Activated naive CD8-positive, alpha-beta T cell treated with anti-CD3 and anti-CD28 coated beads, Interleukin-2, amount 10 ng/mL, durations not matched to agents 7 days and 5 days (primary cell): ENCODE measurements at places on chromosomes 7 and 10. TPM values are rescaled to one million over a fixed set of nuclear protein-coding genes. Genes with fewer than 3 reads are reported as not detected.

- H3K36me3 ChIP-seq, result no peaks in the 10 kb centered on the region
- H3K27me3 ChIP-seq, result no peaks in the 10 kb centered on the region
- no peak for DNase-seq
- no peaks in the 10 kb centered on the region for H3K4me1 ChIP-seq
Observed at GRCh38 chr7:85226361-85227085, 39.7 kb upstream of the SEMA3D start.

DNA sequence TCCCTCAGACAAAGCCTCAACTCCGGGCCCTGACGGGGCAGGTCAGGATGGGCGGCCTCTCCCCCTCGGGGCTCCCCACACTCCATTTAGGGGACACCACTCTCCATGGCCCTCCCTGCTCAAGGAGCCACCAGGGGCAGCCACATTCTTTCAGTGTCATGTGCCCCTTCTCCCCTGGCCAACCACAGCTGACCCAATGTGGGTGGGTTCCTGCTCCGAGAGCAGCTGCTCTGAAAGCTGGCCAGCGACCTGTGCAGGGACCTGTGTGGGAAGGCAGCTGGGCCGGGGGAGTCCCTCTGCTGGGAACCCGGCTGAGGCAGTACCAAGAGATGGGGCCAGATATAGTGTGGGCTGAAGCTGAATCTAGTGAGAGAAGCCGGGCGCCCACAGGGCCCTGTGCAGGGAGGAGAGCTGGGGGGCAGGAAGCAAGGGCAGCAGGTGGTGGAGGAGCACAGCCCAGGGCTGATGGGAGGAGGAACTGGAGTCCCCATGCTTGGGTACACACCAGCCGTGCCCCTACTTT is 40.6 kb upstream of the NPFFR1 start:
- peak; percentile 55 for DNase-seq
- H3K4me3 ChIP-seq, result peak overlapping the region; percentile 37
- H3K36me3 ChIP-seq, result peaks cover 4% of the 10 kb centered on the region
- peaks cover 36% of the 10 kb centered on the region for H3K4me1 ChIP-seq
- H3K27me3 ChIP-seq, result no peaks in the 10 kb centered on the region
- peak overlapping the region; percentile 96 for H3K27ac ChIP-seq

PTER gene
- 21.3 TPM for total RNA-seq

DNA sequence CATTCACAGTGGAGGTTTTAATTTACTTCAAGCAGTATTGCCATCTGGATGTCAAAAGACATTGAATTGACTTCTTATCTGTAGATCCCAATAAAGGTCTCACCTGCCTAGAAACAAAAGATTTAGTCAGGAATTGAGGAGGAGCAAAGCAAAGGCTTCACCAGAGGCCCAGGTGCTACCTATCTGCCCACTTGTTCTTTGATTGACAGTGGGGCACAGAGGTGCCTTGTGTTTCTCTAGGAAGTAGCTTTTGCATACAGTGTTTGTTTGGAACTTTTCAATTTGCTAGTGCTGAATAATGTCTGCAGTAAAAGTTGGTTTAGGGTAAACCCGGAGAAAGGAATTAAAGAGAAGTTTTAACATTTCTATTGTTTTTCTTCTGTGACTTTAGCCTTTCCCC is 40.4 kb downstream of the AUTS2 start:
- no peak overlapping the region for H3K27ac ChIP-seq
- no peak overlapping the region for H3K4me3 ChIP-seq
- no peaks in the 10 kb centered on the region for H3K4me1 ChIP-seq
- no peaks in the 10 kb centered on the region for H3K36me3 ChIP-seq
- peaks cover 3% of the 10 kb centered on the region for H3K27me3 ChIP-seq

DNA sequence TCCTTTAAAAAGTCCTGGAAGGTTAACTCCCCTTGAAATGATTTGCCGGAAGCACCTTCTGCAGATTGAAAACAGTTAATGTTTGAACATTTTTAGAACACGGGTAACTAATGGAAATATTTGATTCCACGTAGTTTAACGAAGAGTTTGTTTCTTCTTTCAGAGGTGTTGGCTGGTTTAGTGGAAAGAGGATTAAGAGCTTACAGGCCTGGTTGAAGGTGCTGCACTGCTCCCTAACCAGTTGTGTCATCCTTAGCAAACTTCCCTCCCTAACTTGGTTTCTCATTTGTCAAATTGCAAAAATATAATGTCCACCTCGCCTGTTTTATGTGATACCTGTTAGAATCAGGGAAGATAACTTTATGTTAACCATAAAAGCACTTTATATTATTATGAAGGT is 243.0 kb upstream of the FZD8 start:
- no peaks in the 10 kb centered on the region for H3K36me3 ChIP-seq
- H3K4me1 ChIP-seq, result no peaks in the 10 kb centered on the region
- DNase-seq, result no peak
- no peak overlapping the region for H3K27ac ChIP-seq
- H3K4me3 ChIP-seq, result no peak overlapping the region

DNA sequence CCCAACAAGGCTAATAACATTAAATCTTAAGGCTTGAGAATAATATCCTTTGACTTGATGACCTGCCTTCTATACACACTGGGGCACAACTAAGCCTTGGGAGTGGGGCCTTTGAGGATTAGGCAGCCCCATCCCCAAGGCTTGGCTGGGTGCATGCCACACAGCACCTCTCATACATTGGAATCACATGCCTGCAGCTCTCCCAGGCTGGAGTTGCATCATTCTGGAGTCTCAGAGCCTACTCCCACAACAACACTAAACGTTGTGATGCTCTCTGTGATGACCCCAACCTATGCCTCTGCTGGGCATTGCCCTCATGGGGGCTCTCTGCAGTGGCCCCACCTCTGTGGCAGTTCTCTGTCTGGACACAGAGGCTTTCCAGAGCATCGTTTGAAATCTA is 31.9 kb upstream of the SGCE start:
- H3K27me3 ChIP-seq, result no peaks in the 10 kb centered on the region
- H3K36me3 ChIP-seq, result no peaks in the 10 kb centered on the region
- H3K27ac ChIP-seq, result no peak overlapping the region
- H3K4me1 ChIP-seq, result no peaks in the 10 kb centered on the region
- DNase-seq, result no peak

TNPO3 gene
- 43.9 TPM for total RNA-seq

DNA sequence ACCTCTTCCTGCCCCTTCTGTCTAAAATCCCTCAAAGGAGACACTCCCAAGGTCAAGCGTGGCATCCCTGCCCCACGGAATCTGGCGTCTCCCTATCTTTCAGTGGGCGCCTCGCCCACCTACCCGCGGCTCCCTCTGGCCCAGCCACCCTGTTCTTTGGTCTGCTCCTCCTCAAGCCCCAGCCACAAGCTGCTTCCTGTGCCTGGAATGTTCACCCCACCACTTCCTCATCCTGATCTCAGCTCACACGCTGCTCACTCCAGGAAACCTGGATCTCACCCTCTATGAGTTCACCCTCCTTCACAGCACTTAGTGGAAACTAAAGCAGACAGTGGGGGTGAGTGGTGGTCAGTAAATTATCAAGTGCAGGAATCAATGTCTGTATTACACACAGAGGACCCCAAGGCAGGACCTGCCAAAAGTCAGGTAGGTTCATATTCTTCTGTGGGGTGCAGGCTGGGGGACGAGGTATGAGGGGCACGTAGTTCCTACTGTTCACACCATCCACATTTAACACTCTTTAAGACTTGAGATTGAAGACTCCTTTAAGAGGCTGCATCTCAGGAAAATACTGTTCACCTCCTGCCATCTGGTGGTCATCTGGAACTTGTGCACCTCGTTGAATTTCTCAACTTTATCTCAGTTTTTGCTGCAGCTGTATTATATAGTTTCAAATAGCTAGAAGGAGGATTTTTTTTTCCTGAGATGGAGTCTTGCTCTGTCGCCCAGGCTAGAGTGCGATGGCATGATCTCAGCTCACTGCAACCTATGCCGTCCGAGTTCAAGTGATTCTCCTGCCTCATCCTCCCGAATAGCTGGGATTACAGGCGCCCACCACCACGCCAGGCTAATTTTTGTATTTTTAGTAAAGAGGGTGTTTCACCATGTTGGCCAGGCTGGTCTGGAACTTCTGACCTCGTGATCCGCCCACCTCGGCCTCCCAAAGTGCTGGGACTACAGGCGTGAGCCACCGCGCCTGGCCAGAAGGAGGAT is 166.6 kb downstream of the ARHGAP21 start:
- no peak overlapping the region for H3K4me3 ChIP-seq
- H3K36me3 ChIP-seq, result no peaks in the 10 kb centered on the region
- H3K27ac ChIP-seq, result no peak overlapping the region
- DNase-seq, result no peak
- peaks cover 4% of the 10 kb centered on the region for H3K4me1 ChIP-seq
- peaks cover 2% of the 10 kb centered on the region for H3K27me3 ChIP-seq

- no peaks in the 10 kb centered on the region for H3K4me1 ChIP-seq
- no peak overlapping the region for H3K4me3 ChIP-seq
- no peaks in the 10 kb centered on the region for H3K36me3 ChIP-seq
- H3K27me3 ChIP-seq, result no peaks in the 10 kb centered on the region
Observed at GRCh38 chr10:120969219-120969645, 118.1 kb downstream of the WDR11 start.

- H3K27ac ChIP-seq, result no peak overlapping the region
- H3K27me3 ChIP-seq, result no peaks in the 10 kb centered on the region
- no peak for DNase-seq
- peak overlapping the region; percentile 83 for H3K4me3 ChIP-seq
Observed at GRCh38 chr7:36775676-36776075, 51.4 kb upstream of the AOAH start.

- no peaks in the 10 kb centered on the region for H3K4me1 ChIP-seq
- no peaks in the 10 kb centered on the region for H3K36me3 ChIP-seq
- no peak overlapping the region for H3K27ac ChIP-seq
- peaks cover 2% of the 10 kb centered on the region for H3K27me3 ChIP-seq
Observed at GRCh38 chr10:105274556-105275070, 633.5 kb downstream of the SORCS3 start.

- DNase-seq, result no peak
- H3K27me3 ChIP-seq, result no peaks in the 10 kb centered on the region
- peaks cover 1% of the 10 kb centered on the region for H3K4me1 ChIP-seq
- no peak overlapping the region for H3K27ac ChIP-seq
Observed at GRCh38 chr7:141153231-141153630, 79.4 kb downstream of the TMEM178B start.

- H3K4me1 ChIP-seq, result peaks cover 4% of the 10 kb centered on the region
- peaks cover 18% of the 10 kb centered on the region for H3K36me3 ChIP-seq
- no peak overlapping the region for H3K4me3 ChIP-seq
- no peak for DNase-seq
- H3K27ac ChIP-seq, result no peak overlapping the region
Observed at GRCh38 chr7:33024189-33024757, 38.3 kb downstream of the NT5C3A start.

DNA sequence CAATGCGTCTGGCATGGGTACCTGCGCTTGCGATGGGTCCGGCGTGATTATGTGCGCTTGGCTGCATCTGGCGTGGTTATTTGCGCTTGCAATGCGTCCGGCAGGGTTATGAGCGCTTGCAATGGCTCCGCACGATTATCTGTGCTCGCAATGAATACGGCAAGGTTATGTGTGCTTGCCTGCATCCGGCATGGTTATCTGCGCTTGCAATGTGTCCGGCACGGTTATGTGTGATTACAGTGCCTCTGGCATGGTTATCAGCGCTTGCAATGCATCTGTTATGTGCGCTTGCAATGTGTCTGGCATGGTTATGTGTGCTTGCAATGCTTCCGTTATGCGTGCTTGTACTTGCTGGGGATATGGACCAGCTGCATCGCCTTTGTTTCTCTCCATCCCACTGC is 37.7 kb downstream of the RBAK start:
- no peaks in the 10 kb centered on the region for H3K4me1 ChIP-seq
- H3K27me3 ChIP-seq, result peaks cover 8% of the 10 kb centered on the region
- no peak overlapping the region for H3K4me3 ChIP-seq
- no peak for DNase-seq
- no peak overlapping the region for H3K27ac ChIP-seq
- H3K36me3 ChIP-seq, result no peaks in the 10 kb centered on the region

DNA sequence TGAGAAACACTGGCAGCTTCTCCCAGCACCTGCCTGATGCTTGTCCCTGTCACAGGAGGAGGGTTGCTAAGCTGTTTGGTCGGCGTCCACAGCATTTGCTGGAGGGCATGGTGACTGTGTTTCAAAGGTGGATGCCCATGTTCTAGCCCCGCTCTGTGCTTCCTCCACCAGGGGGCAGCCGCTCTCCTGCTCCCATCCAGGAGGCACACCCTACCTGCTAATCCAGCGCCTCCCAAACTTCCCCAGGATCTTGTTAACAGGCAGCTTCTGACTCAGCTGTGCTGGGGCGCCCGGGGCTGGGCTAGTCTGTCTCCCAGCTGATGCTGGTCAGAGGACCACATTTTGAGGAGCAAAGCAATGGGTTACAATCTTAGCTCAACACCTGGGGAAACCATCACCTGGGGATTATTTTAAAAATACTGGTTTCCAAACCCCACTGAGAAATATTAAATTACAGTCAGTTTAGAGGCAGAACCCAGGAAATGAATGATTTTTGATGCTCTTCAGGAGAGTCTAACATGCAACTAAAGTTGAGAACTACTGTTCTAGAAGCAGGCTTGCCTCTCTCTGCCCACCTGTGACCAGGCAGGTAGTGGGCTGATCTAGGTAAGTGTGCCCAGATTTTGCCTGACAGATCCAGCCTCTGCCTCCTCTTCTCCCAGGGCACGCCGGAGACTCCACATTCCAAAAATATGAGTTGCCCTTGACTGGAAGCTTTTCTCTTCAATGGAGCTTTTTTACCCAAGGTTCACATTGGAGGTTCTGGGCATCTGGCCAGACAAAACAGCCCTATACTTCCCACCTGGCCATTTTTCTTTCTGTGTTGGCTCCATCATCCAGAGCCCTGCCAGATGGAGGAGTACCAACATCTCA is 92.7 kb upstream of the GPR26 start:
- H3K4me3 ChIP-seq, result no peak overlapping the region
- DNase-seq, result peak; percentile 52
- no peak overlapping the region for H3K27ac ChIP-seq
- no peaks in the 10 kb centered on the region for H3K36me3 ChIP-seq
- H3K27me3 ChIP-seq, result peaks cover 10% of the 10 kb centered on the region

DNA sequence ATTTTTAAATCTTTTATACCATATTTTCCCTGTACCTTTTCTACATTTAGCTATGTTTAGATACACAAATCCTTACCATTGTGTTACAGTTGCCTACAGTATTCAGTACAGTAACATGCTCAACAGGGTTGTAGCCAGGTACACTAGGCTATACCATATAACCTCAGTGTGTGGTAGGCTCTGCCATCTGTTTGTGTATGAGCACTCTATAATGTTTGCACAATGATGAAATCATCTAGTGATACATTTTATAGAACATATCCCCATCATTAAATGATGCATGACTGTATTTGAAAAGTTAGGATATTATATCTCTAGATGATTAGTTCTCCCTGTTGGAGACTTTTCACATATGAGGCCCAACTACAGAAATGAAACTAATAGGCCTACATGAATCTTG is 188.6 kb downstream of the STK31 start:
- no peaks in the 10 kb centered on the region for H3K36me3 ChIP-seq
- no peak overlapping the region for H3K4me3 ChIP-seq
- no peak for DNase-seq
- peaks cover 21% of the 10 kb centered on the region for H3K4me1 ChIP-seq
- peaks cover 9% of the 10 kb centered on the region for H3K27me3 ChIP-seq

- H3K36me3 ChIP-seq, result no peaks in the 10 kb centered on the region
- no peak overlapping the region for H3K27ac ChIP-seq
- peaks cover 4% of the 10 kb centered on the region for H3K4me1 ChIP-seq
- no peak for DNase-seq
Observed at GRCh38 chr10:34236931-34237330, 578.2 kb downstream of the PARD3 start.

- H3K4me3 ChIP-seq, result no peak overlapping the region
- no peak overlapping the region for H3K27ac ChIP-seq
- peaks cover 35% of the 10 kb centered on the region for H3K36me3 ChIP-seq
- DNase-seq, result no peak
- peaks cover 24% of the 10 kb centered on the region for H3K4me1 ChIP-seq
Observed at GRCh38 chr7:123738356-123738755, 10.4 kb downstream of the WASL start.
